NCI-H1105 treated with DMSO at 0.1 percent for 48 hours (cell line): ENCODE measurements at places on chromosomes 1 and 21.

- no peak for DNase-seq
Observed at GRCh38 chr1:73770109-73770905, 427.7 kb downstream of the LRRIQ3 start.

GRCh38 chr1:155287987-155288543, 10.8 kb downstream of the HCN3 start:
- no peak for DNase-seq

GRCh38 chr1:170931650-170932049, 3.7 kb upstream of the MROH9 start:
- DNase-seq, result no peak

- no peak for DNase-seq
Observed at GRCh38 chr21:43850728-43851295, 14.2 kb upstream of the AGPAT3 start.

- no peak for DNase-seq
Observed at GRCh38 chr1:7771823-7772299, 765 bp downstream of the VAMP3 start.

DNA sequence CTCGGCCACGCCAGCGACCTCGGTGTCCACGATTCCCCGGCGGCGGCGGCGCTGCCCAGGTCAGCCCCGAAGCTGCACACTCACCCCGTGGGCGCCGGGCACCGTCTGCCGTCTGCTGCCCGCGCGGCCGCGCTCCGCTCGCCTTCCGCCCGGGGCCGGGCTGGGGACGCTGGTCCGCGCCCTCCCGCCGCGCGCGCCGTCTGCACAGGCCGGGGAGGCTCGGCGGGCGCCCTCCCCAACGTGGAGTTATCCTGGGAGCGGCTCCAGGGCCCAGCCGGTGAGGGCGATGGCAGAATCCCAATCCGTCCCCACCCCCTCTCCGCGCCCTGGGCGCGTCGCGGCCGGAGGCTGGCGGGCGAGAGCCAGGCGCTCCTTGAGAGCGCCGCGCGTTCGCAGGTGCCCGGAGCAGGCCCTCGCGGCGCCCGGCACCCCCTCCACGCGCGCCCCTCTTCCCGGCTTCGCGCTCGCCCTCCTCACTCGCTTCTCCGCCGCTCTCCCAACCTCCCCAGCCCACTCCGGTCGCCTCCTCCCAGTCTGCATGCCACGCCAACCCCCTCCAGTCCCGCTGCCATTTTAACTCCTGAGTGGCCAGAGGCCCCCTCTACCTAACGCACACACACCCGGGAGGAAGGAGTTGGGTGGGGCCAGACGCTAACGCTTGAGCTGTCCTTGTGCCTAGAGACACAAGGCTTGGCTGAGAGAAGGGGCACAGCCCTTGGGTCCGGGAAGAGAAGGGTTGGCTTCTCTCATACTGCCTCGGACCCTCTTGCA, at the start of gene LRRN2:
LRRN2 (minus strand) TSS at position 503 of the 771 bp plus-strand sequence. CDS start 65,746 bp downstream, outside the sequence.
- peak; percentile 40 for DNase-seq

DNA sequence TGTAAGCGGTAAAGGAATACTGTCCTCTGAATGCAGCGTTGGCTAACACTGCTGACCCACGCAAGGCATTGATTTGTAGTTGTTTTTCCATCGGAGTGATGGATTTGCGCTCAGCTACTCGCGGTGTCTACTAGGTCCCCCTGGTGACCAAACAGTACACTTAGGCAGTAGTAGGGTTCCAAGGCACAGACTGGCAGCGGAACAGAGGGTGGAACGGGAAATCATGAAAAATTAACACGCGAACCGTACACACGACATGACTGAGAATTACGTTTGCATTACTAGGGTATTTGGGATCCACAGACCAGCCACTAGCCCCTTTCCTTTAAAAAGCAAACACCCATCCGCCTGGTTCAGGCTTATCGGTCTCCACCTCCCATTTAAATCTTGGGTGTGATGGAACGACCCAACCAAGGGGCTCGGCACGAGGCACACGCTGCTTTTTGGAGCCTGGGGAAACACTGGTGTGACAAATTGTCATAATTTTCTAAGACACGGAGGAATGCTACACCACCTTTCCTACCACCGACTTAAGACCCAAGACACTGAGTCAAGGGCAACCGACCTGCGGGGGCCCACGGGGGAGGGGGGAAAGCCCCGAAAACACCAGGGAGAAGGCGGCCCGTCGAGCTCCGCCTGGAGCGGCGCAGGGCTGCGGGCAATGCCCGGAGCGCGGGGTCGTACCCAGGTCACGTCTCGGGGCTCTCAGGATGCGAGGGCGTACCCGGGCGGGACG, 699 bp downstream of the DIPK1A start:
- peak; percentile 83 for DNase-seq

DNA sequence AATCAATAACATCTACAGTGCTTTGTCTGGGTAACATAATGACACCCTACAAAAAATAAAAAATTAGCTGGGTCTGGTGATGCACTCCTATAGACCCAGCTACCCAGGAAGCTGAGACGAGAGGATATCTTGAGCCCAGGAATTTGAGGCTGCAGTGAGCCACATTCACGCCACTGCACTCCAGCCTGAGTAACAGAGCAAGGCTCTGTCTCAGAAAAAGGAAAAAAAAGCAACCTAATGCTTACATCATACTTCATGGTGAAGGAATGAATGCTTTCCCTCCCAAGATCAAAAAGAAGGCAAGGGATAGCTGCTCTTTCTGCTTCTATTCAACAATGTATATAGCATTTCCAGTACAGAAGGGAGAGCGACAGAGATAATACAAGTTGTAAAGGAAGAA, 24.2 kb upstream of the CTTNBP2NL start:
- no peak for DNase-seq

DNA sequence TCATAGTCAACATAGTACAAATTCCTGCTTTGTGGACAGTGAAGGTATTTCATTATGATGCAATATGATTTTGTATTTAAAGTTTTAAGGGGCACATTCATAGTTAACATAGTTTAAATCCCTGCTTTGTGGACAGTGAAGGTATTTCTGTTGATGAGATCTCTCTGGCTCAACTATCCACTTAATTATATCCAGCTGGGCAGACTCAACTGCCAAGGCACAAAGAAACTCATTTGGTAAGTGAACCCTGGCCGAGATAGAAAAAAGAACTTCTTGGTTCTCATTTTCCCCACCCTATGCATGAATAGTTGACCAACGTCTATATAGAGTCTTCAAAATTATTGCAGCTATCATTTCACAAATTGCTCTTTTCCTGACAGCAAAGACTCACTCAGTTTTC, 1194.6 kb downstream of the NCAM2 start:
- no peak for DNase-seq

GRCh38 chr1:39965044-39965443, 10.1 kb downstream of the MFSD2A start:
- DNase-seq, result no peak

GRCh38 chr1:55775007-55775406, 559.8 kb upstream of the USP24 start:
- no peak for DNase-seq

GRCh38 chr1:244035358-244035757, 15.7 kb upstream of the ZBTB18 start:
- DNase-seq, result no peak

DNA sequence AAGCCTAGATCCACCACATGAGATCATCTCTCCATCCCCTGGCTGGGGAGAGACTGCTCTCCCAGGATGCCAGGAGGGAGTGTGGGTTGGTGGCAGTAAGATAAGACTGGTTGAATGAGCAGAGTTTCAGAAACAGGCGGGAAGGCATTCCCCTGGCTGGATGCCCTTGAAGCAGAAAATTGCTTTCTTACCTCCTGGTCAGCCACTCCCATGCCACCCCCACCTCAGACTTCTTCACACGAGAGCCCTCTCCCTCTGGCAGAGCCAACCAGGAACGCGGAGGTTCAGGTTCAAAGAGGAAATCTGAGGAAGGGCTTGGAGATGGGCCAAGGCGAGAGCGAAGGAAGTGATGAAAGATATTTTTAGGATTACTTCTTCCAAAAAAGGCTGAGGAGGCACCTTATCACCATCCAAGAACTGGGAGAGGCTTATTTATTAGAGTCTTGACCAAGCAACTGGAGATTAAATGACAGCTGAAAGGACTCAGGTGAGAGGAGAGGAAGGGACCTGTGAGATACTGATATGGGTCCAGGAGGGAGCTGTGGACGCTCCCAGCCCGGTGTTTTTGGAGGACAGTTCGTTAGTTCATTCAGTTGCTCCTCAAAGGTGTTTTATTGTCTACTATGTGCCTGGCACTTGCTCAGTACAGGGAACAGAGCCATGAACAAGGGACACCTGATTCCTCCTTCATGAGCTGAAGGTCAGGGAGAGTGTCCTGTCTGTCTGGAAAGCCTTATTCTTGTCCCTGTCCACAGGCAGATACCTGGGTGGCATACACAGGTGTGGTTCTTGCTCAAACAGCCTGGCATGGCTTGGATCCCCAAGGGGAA, 18.9 kb upstream of the SLC26A9 start:
- DNase-seq, result no peak

GRCh38 chr1:81833722-81834121, 33.0 kb downstream of the ADGRL2 start:
- no peak for DNase-seq

DNA sequence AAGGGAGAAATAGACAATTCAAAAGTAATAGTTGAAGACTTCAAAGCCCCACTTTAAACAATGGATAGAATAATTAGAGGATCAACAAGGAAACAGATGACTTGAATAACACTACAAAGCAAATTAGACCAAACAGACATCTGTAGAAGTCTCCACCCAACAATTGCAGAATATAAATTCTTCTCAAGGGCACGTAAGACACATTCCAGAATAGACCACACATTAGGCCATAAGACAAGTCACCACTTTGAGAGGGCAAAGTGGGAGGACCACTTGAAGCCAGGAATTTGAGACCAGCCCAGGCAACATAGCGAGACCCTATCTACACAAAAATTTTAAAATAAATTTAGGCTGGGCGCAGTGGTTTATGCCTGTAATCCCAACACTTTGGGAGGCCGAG, 20.5 kb upstream of the RNF186 start:
- DNase-seq, result no peak

DNA sequence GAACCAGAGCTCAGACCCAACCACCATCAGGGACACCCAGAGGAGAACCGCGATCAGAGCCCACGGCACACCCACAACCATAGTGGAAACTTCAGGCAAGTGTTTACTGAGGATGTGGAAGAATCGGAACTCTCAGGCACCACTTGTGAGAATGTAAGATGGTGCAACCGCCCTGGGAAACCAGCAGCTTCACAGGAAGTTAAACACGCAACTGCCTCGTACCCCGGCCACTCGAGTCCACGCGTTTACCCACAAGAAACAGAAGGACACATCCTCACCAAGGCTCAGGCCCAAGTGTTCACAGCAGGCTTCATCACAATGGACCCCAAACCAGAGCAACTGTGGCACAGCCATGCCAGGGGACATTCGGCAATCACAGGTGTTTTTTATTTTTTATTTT, 51.4 kb upstream of the COL6A2 start:
- DNase-seq, result no peak

DNA sequence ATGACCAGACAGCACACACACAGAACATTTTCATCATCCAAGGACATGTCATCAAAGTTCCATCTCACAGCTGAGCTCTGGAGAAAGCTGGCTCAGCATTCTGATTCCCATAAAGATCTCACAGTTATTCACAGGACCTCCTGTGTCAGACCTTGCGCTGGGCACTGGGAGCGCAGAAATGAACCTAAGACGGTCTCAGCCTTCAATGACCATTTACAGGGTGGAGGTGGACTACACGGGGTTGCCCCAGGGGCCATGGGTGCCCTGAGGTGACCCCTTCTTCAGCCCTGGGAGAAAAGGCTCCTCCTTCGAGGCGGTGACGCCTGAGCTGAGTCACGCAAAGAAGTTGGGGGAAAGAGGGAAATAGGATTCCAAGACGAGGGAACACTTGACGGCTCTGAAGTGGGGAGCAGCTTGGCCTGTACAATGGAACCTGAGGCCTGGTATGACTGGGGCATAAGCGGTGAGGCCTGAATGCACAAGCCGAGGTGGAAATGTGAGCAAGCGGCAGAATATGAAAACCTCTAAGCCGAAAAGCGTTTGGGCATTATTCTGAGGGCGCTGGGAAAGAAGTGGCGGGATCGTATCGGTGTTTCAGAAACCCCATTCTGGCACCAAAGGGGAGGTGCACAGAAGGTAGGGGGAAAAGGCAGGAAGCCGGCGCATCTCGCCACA, 797 bp downstream of the CC2D1B start:
- peak; percentile 30 for DNase-seq

- DNase-seq, result peak; percentile 15
Observed at GRCh38 chr1:150981177-150981804, 801 bp upstream of the ANXA9 start.

- DNase-seq, result no peak
Observed at GRCh38 chr1:58529284-58529683, 17.2 kb downstream of the OMA1 start.

DNA sequence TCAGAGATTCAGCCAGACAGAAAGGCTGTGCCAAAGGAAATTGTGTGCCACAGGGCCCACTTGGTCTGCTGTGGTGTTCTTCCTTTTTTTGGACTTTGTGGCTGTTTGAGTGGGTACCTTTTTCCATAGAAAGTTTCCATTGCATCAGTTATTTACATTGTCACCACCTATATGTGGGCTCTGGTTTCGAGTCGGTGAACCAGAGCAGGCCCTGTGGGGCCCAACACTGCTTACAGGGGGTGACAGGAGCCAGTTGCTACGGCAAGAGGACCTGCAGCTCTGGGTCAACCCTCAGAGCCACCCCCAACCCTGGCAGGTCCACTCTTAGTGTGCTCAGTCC, 157.0 kb upstream of the EDN2 start:
- DNase-seq, result no peak

DNA sequence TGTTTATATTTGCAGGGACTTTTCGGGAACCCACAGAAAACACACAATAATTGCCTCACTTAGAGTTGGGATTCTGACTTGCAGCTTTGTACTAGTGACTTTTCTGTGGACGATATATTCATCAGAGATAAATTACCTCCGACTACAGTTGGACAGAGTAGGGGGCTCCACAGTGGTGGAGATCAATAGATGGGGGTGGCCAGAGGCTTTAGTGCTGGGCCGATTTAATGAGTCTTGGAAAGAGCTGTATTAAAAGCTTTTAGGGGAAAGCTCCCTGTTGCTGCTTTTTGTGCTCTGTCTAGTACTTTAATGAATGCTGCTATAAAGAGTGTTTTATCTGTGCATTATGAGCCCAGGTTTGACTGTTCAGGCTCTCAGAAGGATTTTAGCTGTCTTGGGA, 359.2 kb upstream of the DPYD start:
- no peak for DNase-seq

- DNase-seq, result peak; percentile 36
Observed at GRCh38 chr1:234726359-234726943, 116.5 kb upstream of the IRF2BP2 start.
